ENCODE measurements at places on chromosomes 13 and 19.

- DNase-seq: peak; percentile 64
Measured at GRCh38 chr13:59318320-59318930, 845.3 kb downstream of the DIAPH3 start.

- DNase-seq: no peak
Measured at GRCh38 chr13:68076046-68076445, 845.9 kb upstream of the PCDH9 start.

DNA sequence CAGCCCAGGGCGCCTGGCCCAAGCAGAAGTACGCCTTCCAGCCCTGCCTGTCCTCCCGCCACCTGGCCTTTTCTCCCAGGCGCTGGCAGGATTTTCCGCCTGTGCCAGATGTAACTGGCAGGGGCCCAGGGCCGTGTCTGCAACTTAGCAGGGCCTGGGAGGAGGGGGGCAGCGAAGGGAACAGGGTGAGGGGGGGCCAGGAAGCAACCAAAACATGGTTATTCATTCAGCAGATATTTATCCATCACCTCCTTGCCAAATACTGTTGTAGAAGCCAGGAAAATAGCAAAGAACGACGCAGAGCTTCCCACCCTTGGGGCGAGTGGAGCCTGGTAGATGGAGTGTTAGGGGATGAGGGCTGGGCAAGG, 5.6 kb downstream of the TLE6 start:
- peak; percentile 16 for DNase-seq

- no peak for DNase-seq
Measured at GRCh38 chr19:2138061-2138728, 13.2 kb downstream of the AP3D1 start.

DNA sequence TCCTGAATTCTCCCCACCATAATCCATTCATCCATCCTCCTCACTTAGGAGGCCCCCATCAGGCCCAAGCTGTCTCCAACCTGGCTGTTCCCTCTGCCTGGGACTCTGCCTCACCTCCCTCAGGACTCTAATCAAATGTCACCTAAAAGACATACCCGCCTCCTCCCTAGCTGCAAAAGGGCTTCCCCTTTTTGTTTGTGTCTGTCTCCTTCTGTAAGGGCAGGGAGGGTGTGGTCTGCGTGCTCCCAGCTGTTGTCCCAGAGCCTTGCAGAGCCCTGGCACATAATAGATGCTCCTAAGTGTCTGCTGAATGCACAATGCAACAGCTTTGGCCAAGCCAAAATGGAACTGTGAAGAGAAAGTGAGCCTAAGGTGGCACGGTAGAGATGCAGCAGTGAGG, 4.4 kb downstream of the TRIR start:
- no peak for DNase-seq

DNA sequence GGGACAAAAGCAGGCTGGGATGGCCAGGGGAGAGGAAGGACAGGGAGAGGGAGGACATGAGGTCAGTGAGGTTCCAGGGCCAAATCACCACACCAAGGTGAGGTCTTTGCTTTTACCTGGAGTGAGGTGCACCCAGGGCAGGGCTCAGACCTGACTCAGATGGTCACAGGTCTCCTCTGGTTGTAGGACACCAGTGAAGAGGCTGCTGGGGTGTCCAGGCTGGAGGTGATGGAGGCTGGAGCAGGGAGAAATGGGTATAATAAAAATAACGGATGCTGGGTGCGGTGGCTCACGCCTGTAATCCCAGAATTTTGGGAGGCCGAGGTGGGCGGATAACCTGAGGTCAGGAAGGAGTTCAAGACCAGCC, 6.9 kb downstream of the GRAMD1A start:
- no peak for DNase-seq

GRCh38 chr13:27401210-27401609, 23.2 kb upstream of the GTF3A start:
- no peak for DNase-seq

DNA sequence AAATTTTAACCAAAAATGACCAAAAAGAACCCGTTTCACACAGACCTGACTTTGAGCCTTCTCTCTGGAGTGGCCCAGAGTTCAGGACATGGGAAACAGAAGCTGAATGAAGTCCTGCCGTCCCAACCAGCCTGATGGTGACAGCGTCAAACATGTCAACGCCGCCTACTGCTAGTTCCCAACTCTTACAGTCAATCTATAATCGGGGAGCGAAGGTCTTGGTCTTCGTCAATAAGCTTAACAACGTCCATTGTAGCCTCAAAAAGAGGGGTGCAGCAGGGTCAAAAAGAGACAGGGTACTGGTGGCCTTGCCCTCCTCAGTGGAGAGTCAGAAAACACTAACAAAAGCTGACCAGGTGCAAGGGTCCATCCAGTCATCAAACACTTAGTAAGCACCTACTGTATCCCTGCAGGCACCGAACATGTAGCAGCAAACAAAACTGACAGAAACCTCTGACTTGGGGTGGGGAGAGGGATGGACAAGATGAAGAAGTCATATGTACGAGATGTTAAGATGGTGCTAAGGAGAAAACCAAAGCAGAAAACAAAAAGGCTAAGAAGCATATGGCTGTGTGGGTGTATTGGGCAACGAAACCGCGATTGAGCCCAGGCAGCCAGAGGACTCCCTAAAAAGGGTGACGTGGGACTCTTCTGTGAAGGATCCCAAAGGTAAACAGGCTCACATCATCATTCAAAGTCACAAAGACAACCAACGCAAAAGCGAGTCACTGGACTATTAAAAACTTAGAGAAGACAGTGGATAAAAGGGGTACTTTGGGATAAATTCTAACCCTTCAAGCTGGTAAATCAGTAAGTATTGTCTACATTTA, 12.0 kb downstream of the MLLT1 start:
- no peak for DNase-seq
